ENCODE measurements at places on chromosomes 7 and 10.
A peak's percentile ranks its signal among the peaks of the same experiment; 100 is the strongest.

- no peak for DNase-seq
These were observed 10.8 kb downstream of the ANKRD22 start for GRCh38 chr10:88840881-88841280.

DNA sequence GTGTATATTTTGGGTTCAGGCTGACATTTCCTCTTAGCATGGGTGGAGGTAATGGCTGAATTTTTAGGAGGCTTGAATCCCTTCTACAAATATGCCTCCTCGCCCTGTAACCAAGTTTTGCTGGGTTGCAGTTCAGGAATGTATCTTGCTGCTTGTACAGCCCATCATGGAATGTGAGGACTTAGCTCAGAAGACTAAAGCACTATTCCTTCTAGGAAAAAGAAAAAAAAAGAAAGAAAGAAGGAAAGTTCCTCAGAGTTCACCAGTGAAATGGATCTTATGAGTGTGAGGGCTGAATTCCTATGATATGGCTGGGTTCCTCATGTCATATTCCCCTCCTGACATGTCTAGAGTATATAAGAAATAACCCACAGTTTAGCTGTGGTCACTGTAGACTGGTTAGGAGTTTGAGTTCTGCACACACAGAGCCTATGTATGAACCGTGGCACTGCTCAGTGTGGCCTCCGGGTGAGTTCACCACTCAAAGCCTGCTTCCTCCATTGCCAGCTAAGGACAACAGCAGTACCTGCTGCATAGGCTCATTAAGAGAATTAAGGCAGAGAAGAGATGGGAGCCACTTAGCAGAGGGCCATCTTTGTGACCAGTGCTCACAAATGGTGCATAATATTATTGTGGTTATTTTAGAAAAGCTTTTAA lies 114.0 kb downstream of the TACC2 start:
- DNase-seq = peak; percentile 69

- no peak for DNase-seq
These were observed 18.0 kb downstream of the FKBP6 start for GRCh38 chr7:73345951-73346350.

DNA sequence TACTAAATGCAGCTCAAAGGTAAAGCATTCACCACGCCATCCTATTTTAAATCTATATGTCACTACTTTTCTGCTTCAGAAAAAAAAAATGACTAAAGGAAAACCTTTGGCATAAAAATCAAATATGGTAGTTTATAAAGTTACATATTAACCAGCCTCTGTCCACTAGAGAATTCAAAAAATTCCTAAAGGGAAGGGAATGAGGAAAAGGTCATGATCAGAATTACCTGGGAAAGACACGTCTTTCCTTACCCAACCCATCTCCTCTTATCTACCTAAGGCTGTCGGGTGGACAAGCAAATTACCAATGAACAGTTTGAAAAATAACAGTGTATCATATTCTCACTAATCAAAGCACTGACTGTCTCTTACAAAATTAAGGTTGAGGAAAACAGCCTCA lies 100.7 kb upstream of the TMEM106B start:
- no peak for DNase-seq

- DNase-seq = peak; percentile 86
These were observed 32.0 kb downstream of the CUL2 start for GRCh38 chr10:35058134-35058533.

- no peak for DNase-seq
These were observed 11.3 kb upstream of the ADAM8 start for GRCh38 chr10:133287832-133288500.

GRCh38 chr10:67783606-67784294 lies 54.2 kb downstream of the DNAJC12 start:
- no peak for DNase-seq

DNA sequence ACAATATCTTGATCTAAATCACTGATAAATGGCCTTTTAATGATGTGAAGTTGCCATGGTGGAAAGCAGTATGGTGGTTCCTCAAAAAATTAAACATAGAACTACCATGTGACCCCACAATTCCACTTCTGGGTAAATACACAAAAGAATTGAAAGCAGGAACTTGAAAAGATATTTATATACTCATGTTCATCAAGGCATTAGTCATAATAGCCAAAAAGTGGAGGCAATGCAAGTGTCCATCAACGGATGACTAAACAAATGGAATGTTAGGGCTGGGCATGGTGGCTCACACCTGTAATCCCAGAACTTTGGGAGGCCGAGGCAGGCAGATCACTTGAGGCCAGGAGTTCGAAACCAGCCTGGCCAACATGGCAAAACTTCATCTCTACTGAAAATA lies 2.0 kb upstream of the DNAJC12 start:
- DNase-seq = no peak

DNA sequence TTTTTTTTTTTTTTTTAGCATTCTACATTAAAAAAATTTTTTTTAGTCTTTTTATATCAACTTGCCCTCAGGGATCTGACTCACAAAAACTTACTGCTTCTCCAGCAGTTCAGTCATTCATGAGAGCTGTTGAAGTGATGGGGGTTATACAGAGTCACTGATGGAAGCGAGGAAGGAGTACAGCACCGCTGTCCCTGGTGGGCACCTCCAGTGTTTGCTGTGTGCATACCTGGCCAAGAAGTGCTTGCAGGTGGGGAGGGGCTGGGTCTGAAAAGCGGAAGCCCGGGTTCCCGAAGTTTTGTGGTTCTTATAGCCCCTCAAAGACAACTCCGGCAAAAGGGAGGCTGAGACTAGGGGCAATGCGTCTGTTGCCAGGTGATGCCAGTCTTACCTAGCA lies 46.2 kb downstream of the MINDY4 start:
- DNase-seq = peak; percentile 26

- DNase-seq = no peak
These were observed 245.2 kb downstream of the ZMYND11 start for GRCh38 chr10:380313-380940.

GRCh38 chr10:75761289-75761688 lies 329.9 kb downstream of the LRMDA start:
- DNase-seq = no peak

DNA sequence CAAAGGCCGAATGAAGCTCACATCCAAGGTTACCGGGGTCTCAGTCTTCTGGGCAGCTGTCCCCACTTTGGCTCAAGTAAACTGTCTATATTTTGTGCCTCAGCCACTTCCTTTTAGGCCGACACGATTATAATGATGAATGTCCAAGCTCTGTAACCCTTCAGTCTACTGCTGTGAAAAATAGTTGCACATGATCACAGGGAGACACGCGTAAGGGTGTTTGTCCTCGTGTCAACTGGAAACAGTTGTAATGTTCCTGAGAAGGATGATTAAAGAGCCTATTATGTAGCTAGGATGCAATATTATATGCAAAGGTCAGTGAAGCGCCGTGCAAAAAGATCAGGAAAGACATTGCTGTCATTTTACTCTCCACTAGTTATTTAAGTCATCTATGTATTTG lies 559.9 kb downstream of the SDK1 start:
- DNase-seq = no peak

- DNase-seq = peak; percentile 20
These were observed 45.1 kb downstream of the CNNM2 start for GRCh38 chr10:102962951-102963755.

GRCh38 chr7:2253525-2254244 lies 11.7 kb downstream of the NUDT1 start:
- DNase-seq = no peak

DNA sequence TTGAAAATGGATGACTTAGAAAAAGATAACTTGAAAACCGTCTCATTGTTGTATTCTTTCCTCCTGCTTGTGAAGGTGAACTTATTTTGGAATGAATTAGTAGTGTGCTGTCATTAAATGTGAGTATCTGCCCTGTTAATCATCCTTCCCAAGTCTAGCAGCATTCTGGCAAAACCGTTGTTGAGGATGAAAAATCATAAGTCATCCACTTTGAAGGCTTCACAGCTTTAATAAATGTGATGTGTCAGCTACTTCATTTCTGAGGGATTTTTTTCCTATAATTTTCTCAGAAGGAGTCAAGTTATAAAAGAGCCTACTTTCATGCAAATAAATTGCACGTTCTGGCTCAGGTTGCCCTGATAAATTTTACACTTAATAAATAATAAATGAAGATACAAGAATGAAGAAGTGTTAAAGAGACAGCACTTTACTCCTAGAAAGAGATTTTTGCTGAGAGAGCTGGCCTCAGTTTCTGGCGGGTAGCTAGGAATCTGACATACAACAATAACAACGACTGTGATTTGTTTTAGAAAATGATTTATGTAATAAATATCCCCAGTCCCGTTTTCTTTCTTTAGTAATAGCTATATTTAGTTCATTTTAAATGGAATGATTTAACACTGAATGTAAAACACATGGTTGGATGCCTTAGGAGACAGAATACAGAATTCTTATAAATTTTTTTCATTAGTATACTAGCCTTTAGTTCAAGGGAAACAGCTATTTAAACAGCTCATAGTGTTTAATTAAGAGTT lies 516.5 kb upstream of the KLF6 start:
- DNase-seq = no peak

- DNase-seq = no peak
These were observed 223.2 kb downstream of the SH2D4B start for GRCh38 chr10:80760914-80761371.

GRCh38 chr10:131802996-131803395 lies 97.8 kb upstream of the PPP2R2D start:
- DNase-seq = no peak

GRCh38 chr7:30831936-30832335 lies 60.7 kb downstream of the MINDY4 start:
- no peak for DNase-seq

GRCh38 chr10:10967029-10967428 lies 50.6 kb upstream of the CELF2 start:
- no peak for DNase-seq

GRCh38 chr7:41820111-41820671 lies 117.3 kb upstream of the INHBA start:
- no peak for DNase-seq

- no peak for DNase-seq
These were observed 855.0 kb downstream of the REEP3 start for GRCh38 chr10:64376167-64376566.

- DNase-seq = no peak
These were observed 306.6 kb downstream of the PLXNA4 start for GRCh38 chr7:132269718-132270117.

GRCh38 chr7:67364441-67365017 lies 367.9 kb downstream of the TYW1 start:
- no peak for DNase-seq

DNA sequence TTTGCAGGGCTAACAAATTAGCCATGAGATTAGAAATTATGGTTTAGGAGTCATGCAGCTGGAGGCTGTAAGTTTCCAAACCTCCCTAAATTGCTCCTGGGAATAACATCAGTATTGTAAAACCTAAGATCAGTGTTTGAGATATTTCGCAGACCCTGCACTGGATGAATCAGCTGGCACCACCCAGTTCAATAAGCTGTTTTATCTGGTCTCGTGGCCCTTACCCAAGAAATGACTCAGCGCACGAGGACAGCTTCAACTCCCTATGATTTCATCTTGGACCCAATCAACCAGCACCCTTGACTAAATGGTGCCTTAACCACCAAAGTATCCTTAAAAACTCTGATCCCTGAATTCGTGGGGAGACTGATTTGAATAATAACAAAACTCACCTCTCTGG lies 482.0 kb upstream of the PCDH15 start:
- no peak for DNase-seq

DNA sequence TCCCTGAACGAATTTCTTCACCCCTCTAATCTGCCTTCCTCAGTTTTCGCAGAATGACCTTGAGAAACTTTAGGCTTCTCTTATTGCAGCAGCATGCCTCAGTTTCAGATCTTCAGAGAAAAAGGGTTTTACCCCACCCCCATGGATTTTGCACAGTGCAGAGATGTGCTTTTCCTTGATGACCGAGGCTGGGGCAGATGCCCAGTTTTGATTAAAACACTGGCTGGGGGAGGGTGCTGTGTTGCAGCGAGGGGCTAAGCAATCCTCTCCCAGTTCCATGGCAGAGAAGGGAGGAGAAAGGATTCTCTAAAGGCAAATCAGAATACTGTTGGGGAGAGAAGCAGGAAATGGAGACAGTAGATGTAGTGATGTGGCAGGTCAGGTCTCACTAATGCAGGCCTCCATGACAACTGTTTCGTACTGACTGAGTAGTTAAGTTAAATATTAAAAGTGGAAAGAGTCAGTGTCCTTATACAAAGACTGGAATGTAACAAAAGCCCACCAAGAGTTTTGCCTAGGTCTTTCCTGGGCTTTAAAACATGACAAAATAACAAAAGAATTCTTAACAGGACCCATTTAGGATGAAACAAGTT lies 50.8 kb upstream of the PDZD8 start:
- DNase-seq = no peak

DNA sequence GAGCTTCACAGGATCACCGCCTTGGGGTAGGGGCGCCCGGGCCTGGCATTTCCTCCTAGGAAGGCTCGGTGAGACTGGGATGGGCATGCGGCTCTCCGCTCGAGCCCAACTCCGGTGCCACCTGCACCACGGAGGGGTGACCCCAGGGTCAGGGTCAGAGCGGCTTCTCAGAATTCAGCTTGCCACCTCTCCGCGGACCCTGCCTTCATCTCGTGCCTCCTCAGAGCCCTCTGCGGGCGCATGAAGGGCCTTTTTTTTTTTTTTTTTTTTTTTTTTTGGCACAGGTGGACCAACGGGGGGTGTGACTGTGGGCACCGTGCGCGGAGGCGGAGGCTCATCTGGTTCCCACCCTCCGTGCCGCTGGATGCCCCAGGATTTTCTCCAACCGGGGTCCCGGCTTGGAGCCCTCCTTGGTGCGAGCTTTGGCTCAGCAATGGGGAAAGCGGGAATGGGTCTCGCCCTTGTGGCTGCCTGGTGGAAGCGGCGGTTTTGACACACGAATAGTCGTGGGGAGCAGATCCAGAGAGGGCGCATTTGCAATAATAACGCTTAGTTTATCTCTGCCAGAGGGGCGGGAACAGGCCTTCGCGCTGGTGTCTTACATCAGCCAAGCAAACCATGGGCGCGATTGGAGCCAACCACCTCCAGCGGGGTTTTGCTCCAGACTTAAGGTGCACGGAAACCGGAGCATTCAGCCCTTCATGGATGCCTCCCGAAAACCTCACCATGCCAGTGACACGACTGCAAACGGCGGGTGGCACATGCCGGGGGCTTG lies 5.0 kb upstream of the TNRC18 start:
- DNase-seq = peak; percentile 62

- no peak for DNase-seq
These were observed 12.0 kb upstream of the RHOBTB1 start for GRCh38 chr10:60955957-60956425.

GRCh38 chr7:33794419-33794818 lies 110.9 kb upstream of the BMPER start:
- DNase-seq = no peak

GRCh38 chr7:95910341-95910740 lies 138.0 kb downstream of the DYNC1I1 start:
- DNase-seq = no peak

- no peak for DNase-seq
These were observed 15.4 kb downstream of the PIP4K2A start for GRCh38 chr10:22698941-22699440.
